ENCODE measurements at places on chromosomes 12 and 14. TPM values are rescaled to one million over a fixed set of nuclear protein-coding genes. Genes with fewer than 3 reads are reported as not detected.

- peak overlapping the region; percentile 94 for H3K27ac ChIP-seq
- ATAC-seq: peak; percentile 12
- no peaks in the 10 kb centered on the region for H3K36me3 ChIP-seq
- peak overlapping the region; percentile 74 for H3K4me3 ChIP-seq
- no peaks in the 10 kb centered on the region for H3K27me3 ChIP-seq
These were observed 612 bp downstream of the VPS37B start for GRCh38 chr12:122895320-122895703.

DNA sequence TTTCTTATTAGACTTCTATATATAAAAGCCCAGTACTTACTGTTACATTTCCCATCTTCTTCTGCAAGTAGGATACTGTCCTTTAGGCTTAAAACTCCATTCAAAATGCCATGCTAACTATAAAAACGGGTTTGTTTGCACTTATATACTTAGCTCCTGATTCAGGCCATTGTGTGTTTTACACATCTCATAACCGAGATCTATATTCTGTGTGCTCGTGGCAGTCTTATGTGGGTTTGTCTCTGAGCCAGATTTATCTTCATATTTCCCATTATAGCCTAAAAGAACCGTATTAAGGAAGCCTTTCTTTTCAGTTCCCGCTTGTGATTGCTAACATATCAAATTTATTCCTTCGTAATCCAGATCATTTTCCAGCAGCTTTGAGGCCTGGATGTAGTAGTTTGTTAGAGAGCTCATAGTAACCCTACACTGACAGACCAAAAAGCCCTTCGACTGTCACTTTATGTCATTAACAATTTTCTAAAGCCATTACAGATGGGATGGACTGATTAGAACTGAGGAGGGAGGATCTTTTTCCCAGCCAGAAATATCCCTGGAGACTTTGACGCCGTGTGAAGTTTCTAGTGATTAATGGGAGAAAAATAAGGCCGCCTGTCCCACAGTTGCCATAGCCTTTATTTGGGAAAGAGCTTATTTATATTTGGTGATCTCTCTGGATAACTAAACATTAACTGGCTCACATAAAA, 508.5 kb downstream of the FOXG1 start:
- peak overlapping the region; percentile 6 for H3K27ac ChIP-seq
- no peak overlapping the region for H3K4me3 ChIP-seq
- ATAC-seq: no peak
- H3K36me3 ChIP-seq: no peaks in the 10 kb centered on the region
- H3K4me1 ChIP-seq: peaks cover 3% of the 10 kb centered on the region

GRCh38 chr14:102833341-102833740, 56.1 kb downstream of the TRAF3 start:
- no peak for ATAC-seq
- no peak overlapping the region for H3K27ac ChIP-seq
- no peaks in the 10 kb centered on the region for H3K27me3 ChIP-seq
- no peaks in the 10 kb centered on the region for H3K36me3 ChIP-seq
- H3K4me3 ChIP-seq: no peak overlapping the region
- no peaks in the 10 kb centered on the region for H3K4me1 ChIP-seq

GRCh38 chr14:105490572-105491365, at the start of gene TEDC1:
TSS of gene TEDC1 (plus strand) at chr14:105491246. CDS start at chr14:105491376, 130 bp downstream.
- no peaks in the 10 kb centered on the region for H3K4me1 ChIP-seq
- peak; percentile 90 for ATAC-seq
- H3K27me3 ChIP-seq: no peaks in the 10 kb centered on the region
- peak within 1 kb of the TSS; percentile 69 for H3K4me3 ChIP-seq

- H3K4me1 ChIP-seq: no peaks in the 10 kb centered on the region
- H3K27me3 ChIP-seq: peaks cover 20% of the 10 kb centered on the region
- H3K27ac ChIP-seq: no peak overlapping the region
These were observed 143.8 kb upstream of the RTL1 start for GRCh38 chr14:101047326-101047725.

DNA sequence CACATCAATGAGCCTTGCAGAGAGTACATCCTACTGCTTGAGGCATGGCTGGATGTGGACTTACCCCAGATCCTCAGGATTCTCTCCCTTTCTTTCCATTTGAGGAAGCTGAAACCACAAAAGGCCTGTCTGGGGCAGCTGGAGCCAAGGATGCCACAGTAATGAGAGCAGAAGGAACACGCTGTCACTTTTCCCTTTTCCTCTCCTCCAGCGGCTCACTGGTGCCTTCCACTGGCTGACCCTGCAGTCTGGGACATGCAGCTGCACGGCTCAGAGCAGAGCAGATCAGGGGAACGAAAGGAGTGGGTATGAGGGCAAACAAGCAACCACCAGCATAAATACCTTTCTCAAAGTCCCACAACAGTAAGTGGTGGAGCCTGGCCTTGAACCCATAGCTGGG, 78.2 kb downstream of the GAS2L3 start:
- no peak overlapping the region for H3K27ac ChIP-seq
- no peaks in the 10 kb centered on the region for H3K4me1 ChIP-seq
- ATAC-seq: no peak
- no peak overlapping the region for H3K4me3 ChIP-seq

DNA sequence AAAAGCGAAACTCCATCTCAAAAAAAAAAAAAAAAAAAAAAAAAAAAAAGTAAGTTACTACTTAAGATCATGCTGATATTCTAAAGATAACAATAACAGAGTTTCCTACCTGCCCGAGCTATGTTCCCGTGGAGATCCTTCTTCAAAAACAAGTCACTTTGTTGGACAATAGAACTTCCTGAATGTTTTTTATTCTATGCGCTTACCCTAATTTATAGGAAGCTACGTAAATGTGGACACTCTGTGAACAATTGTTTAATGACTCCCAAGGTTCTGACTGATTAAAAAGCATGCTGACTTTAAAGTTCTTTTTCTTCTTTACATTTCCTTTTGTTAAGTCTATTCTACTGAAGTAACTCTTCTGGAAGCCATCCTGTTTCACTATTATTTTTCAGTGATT, 52.5 kb downstream of the FGD4 start:
- ATAC-seq: no peak
- no peaks in the 10 kb centered on the region for H3K36me3 ChIP-seq
- H3K4me3 ChIP-seq: no peak overlapping the region

Gene DNM1L
- total RNA-seq: 78.2 TPM

Data from gastroesophageal sphincter (tissue), 4 donors.